ENCODE measurements at places on chromosomes 5 and 9. TPM values are rescaled to one million over a fixed set of nuclear protein-coding genes. Genes with fewer than 3 reads are reported as not detected.

Gene PRRC2B
- total RNA-seq: 236 TPM

Gene RASGRF2
- 32.9 TPM for total RNA-seq

Gene PRR16
- total RNA-seq: 2.5 TPM

Gene SPACA9
- 4.2 TPM for total RNA-seq

Gene SAPCD2
- total RNA-seq: 0.22 TPM

Gene ERAP2
- total RNA-seq: 9.9 TPM

- H3K27me3 ChIP-seq: no peaks in the 10 kb centered on the region
- H3K4me1 ChIP-seq: no peaks in the 10 kb centered on the region
- no peaks in the 10 kb centered on the region for H3K36me3 ChIP-seq
- no peak overlapping the region for H3K27ac ChIP-seq
- H3K4me3 ChIP-seq: no peak overlapping the region
These were observed 252.4 kb upstream of the DAPK1 start for GRCh38 chr9:87245271-87245670.

GRCh38 chr9:131747352-131747751, 7.5 kb upstream of the RAPGEF1 start:
- H3K27me3 ChIP-seq: no peaks in the 10 kb centered on the region
- no peak overlapping the region for H3K4me3 ChIP-seq
- no peaks in the 10 kb centered on the region for H3K4me1 ChIP-seq
- DNase-seq: no peak

DNA sequence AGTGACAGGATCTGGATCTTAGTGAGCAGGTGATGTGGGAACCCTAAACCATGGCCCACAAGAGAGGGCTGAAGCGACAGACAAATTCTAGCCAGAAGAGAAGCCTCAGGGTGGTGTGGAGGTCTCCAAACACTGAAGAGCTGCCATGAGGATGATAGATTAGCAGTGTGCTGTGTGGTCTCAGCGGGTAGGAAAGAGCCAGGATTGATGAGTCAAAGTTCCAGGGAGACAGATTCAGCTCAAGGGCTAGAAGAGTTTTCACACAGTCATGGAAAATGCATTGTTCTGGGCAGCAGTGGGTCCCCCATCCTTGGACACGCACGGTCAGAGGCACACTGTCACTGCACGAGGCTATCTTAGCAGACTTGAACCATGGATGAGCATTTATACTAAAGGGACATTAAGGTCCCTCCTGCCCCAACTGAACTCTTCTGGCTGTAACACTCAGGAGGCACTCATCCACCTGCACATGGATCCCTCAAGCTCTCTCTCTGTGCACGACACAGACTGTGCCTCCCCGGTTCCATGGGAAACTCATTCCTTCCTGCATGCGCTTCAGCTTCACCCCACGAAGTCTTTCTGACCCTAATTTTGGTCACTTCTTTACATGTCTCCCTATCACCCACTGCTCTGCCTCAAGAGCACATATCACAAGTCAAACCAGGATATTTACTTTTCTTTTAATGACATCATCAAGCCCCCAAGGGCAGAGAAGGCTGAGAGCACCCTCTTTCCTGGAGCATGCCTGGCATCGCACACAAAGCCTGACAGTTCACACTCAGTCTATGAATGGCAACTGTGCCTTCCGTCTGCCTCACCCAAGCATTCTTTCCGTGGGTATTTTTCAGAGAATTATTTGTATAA, 84.8 kb downstream of the TLE1 start:
- H3K4me3 ChIP-seq: no peak overlapping the region
- H3K27me3 ChIP-seq: no peaks in the 10 kb centered on the region
- peaks cover 12% of the 10 kb centered on the region for H3K36me3 ChIP-seq
- no peaks in the 10 kb centered on the region for H3K4me1 ChIP-seq
- no peak for DNase-seq
- no peak overlapping the region for H3K27ac ChIP-seq

DNA sequence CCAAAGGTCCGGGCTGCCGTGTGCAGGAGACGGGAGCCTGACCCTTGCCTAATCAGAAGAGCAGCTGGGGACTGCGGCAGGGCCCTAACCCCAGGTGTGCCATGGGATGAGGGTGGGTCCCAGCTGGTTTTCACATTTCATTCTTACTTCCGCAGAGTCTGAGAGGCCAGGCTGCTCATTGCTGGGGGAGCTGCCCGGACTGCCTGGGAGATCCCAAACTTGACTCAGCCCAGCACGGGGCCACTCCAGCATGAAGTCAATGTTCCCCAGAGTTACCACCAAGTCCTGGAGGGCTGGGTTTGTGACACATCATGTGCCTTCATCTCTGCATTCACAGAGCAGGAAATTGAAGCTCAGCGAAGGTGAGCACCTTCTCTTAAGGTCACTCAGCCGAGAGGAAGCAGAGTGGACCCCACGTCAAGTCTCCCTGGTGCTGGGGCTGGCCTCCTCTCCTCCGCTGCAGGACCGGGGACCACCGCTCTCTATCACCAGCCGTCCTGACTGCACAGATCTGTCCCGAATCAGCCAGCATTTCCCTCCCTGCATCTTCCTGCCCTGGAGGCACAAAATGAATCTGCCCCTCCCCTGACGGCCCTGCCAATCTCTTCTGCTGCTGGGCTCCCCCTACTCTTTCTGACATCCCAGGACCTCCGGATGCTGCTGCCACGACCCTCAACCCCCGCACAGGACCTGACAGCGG, 54.6 kb upstream of the PHYKPL start:
- H3K4me1 ChIP-seq: no peaks in the 10 kb centered on the region
- H3K27me3 ChIP-seq: no peaks in the 10 kb centered on the region
- H3K4me3 ChIP-seq: no peak overlapping the region
- H3K27ac ChIP-seq: no peak overlapping the region
- DNase-seq: no peak

- no peak overlapping the region for H3K4me3 ChIP-seq
These were observed 172.8 kb downstream of the ERCC6L2 start for GRCh38 chr9:96048104-96048955.

DNA sequence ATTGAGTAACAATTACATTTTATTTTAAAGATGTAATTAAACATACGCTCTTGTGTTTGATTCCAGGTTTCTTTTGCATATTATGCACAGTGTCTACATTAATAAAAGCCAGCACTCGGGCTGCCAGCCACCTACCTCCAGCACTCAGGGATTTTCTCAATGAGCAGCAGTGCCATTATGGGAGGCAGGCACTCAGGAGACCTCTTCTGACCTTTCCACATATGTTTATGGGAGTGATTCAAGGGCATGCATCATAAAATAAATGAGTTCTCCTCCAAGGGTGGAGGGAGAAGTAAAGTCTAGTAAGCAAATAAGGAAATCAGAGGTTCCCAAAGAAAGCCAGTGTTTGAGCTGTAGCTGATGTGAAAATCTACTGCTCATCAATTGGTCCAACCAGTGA, 119.8 kb upstream of the IRX2 start:
- no peak overlapping the region for H3K4me3 ChIP-seq
- DNase-seq: no peak
- no peak overlapping the region for H3K27ac ChIP-seq
- no peaks in the 10 kb centered on the region for H3K4me1 ChIP-seq
